Activated gamma-delta T cell (primary cell): ENCODE measurements at places on chromosomes 12 and 14.

GRCh38 chr12:120337730-120338129 lies 10.2 kb upstream of the PLA2G1B start:
- DNase-seq = no peak

DNA sequence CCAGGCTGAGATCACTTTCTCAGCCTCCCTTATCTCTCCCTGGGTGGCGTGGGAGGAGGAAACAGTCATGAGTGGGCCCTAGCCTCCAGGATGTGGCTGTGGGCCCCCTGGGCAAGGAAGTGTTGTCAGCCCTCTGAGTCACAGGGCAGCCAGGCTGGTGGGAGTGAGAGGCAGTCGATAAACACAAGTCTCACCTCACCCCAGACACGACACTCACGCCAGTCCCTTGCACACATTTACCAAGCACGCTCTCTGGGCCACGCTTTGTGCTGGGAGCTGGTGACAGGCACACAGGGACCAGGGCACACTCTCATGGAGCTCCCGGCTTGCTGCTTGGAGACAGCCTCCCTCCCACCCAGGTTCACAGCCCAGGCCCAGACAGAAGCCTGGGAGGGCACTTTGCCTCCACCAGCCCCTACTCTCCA lies 1.9 kb upstream of the KRT79 start:
- DNase-seq = no peak

DNA sequence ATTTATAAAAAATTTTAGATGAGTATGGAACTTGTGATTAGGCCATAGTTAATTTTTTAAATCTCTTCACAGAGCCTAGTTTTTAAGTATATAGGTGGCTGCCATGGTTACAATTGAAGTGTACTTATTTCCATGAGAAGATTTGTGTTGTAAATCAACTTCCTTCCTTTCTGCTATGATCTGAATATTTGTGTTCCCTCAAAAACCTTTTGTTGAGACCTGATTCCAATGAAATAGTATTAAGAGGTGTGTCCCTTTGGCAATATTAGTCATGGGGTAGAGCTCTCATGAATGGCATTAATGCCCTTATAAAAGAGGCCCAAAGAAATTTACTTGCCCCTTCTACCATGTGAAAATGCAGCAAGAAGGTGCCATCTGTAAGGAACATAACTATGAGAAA lies 28.8 kb downstream of the ETNK1 start:
- no peak for DNase-seq

GRCh38 chr14:94451091-94451771 lies 1.4 kb downstream of the SERPINA11 start:
- DNase-seq = no peak

- DNase-seq = no peak
Measured at GRCh38 chr12:116703214-116703795, 34.6 kb downstream of the SPRING1 start.

GRCh38 chr14:101456246-101457175 lies 104.8 kb upstream of the DIO3 start:
- no peak for DNase-seq

DNA sequence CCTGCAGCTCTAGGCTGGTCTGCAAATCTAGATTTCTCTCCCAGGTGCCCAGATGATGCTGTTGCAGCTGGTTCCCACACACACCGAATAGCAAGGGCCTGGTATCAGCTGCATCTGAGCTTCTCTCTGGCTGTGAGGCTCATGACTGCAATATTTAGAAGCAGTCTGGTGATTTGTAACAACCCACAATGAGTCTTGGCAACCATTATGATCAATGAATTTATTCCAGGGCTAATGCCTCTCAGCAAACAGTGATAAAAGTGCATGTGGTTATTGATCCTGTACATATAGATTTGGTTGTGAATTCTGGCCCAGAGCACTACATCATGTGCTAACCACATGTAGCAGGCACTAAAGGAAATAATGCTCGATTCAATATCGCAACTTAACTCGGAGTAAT lies 114.3 kb downstream of the ASCL4 start:
- DNase-seq = no peak

GRCh38 chr12:131370321-131370720 lies 340.6 kb upstream of the SFSWAP start:
- no peak for DNase-seq

- DNase-seq = no peak
Measured at GRCh38 chr12:132222096-132222807, 78.0 kb downstream of the NOC4L start.

DNA sequence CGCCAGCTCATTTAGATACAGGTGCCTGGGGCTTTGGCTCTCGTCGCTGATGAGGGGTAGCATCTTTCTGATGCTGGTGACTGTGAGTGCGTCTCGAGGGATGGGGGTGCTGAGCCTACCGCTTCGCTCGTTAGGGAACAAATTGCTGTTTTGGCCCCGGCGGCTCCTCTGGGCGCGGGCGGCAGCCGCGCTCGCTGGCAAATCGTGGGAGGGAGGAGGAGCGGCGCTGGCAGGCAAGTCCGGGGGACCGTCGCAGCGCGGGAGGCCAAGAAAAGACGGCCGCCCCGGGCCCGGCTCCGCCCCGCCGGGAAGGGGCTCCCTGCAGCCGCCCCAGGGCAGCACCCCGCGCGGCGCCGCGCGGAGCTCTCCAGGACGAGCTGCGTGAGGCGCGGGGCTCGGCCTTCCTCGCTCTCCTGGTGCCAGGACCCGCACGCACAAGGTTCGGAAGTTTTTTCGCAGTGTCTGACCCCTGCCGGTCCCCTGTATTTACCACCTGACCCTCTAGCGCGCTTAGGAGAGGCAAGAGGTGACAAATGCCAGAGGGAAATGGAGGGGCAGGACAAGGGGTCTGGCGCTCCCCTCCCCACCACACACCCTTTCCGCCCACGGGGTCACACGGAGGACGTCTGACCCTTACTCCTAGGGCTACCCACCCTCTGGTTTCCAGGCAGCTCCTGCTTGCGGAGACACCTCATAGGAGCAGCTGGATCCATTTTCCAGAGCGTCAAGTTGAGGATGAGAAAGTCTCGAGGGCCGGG lies 899 bp upstream of the KCNH3 start:
- no peak for DNase-seq

- DNase-seq = no peak
Measured at GRCh38 chr12:93047118-93047517, 118.0 kb upstream of the EEA1 start.

- DNase-seq = no peak
Measured at GRCh38 chr14:39320318-39320717, 86.6 kb downstream of the MIA2 start.

DNA sequence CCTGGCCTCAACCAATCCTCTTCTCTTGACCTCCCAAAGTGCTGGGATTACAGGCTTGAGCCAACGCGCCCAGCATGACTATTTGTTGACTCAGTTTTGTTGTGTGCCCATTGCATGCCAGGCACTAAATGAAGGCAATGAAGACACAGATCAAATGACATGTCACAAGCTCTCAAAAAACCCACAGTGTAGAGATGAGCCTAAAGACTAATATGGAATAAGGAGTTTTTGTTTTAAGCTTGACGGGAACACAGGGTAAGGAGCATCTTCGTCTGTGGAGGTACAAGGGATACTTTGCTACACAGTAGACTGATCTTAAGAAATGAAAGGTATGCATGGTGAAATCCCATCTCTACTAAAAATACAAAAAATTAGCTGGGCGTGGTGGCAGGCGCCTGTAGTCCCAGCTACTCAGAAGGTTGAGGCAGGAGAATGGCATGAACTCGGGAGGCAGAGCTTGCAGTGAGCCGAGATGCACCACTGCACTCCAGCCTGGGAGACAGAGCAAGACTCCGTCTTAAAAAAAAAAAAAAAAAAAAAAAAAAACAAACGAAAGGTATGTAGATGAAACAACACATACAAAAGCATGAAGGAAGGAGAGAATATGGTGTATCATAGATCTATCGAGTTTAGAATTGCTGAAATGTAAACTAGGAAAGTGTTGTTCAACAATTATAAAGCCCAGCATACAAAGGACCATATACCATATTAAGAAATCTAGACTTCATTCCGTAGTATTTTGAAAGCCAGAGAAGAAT lies 122.1 kb upstream of the PTPRB start:
- DNase-seq = no peak

- DNase-seq = no peak
Measured at GRCh38 chr12:2751686-2752085, 43.1 kb upstream of the FKBP4 start.

GRCh38 chr12:118055144-118055557 lies 5.8 kb downstream of the WSB2 start:
- DNase-seq = no peak

GRCh38 chr12:49776858-49777257 lies 35.5 kb downstream of the TMBIM6 start:
- DNase-seq = no peak

GRCh38 chr12:90174198-90174510 lies 465.5 kb upstream of the ATP2B1 start:
- DNase-seq = no peak

GRCh38 chr12:91819132-91819447 lies 326.6 kb downstream of the BTG1 start:
- no peak for DNase-seq

- DNase-seq = no peak
Measured at GRCh38 chr12:56877195-56878009, 56.8 kb downstream of the SDR9C7 start.

GRCh38 chr12:11765421-11765816 lies 115.9 kb downstream of the ETV6 start:
- DNase-seq = no peak

DNA sequence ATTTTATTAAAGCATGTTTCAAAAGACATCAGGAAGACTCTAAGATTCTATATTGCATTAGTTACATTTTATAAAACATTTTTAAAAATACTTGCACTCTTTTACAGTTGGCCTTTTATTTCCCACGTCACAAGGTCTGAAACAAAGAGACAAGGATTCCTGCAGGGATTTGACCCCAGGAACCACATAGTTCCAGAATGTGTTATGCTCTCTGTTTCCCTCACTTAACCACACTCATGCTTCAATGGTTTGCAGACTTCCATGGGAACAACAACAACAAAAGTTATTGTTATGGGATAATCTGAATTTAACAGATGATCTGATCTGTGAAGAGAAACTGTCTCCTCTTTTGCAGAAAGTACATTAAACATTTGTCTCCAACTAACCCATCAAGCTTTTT lies 104.3 kb upstream of the PPFIA2 start:
- DNase-seq = no peak

DNA sequence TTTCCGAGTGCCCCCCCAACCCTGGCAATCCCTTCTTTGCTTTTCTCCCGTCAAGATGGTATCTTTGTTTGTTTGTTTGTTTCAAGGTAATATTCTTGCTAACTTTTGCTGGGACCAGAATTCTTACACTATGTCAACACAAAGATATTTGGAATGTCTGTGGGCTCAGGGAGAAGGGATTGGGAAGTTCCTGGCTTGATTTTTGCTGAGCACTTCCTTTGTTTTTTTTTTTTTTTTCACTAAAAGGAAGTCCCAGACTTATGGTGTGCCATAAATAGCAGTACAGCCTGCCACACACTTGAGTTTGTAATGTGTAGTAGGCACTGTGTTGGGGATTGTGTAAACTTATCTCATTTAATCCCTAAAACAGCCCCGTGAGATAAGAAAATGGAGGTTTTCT lies 11.2 kb upstream of the RNU6-7 start:
- DNase-seq = no peak

- DNase-seq = no peak
Measured at GRCh38 chr14:93902619-93903307, 24.4 kb upstream of the FAM181A start.

DNA sequence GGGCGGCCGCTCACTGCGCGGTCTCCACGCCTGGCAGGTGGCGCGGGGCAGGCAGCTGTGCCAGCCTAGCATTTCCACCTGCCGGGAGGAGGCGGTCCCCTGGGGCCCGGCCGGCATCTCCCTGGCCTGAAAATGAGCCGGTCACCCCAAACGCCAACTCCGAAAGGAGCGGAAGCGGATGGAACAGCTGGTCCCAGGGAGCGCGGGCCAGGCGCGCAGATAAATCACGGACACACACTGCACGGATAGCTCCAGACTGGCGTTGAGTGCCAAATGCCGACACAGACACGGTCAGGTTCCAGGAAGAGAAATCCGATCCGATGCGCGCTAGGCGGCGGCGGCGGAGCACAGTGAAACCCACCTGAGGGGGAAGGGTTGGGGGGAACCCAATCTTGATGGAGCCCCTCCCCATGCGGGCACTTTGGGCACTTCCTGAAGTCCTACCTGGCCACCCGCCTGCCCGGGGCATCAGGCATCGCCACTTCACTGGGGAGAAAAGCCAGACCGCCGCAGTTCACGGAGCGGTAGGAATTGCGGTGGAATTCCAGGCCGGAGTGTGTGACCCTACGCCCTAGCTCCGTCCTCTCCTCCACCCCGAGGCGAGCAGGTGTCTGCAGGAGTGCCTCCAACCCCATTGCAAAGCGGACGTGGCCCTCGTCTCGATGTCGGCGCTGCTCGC lies 624 bp upstream of the PLEKHD1 start:
- DNase-seq = no peak

GRCh38 chr12:78457938-78458337 lies 406.6 kb upstream of the SYT1 start:
- no peak for DNase-seq

- DNase-seq = no peak
Measured at GRCh38 chr12:32104572-32105355, 1.9 kb upstream of the BICD1 start.

DNA sequence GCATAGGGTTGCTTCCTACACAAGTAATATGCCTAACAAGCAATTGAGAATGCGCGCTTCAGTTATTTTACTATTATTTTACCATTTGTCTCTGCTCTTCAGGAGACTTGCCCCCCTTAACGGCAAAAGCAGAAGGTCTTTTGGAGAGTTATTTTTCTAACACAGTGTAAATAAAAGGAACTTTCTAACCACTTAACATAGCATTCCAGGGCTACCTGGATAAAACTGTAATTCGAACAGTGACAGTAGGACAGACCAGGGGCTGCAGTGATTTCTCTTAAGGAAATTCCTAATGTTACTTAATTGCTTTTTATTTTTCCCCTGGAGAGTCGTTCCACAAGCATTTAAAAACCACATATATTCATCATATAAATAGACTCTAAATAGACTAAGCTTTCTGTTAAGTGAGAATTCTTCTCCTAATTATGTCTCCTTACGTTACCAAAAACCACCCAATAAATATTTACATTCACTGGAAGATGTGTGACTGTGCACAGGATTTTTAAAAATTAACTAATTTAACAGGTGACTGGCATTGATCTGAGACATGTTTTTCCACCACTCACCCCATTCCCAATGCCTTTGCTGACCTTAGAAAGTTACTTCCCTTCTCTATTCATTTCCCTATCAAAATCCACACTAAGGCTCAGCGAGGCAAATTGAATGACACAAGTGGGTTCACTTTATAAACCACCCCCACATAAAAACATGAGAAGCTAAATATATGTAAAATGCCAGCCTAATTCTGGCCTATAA lies 72.4 kb downstream of the RNF34 start:
- no peak for DNase-seq

- no peak for DNase-seq
Measured at GRCh38 chr14:50272498-50272897, 39.5 kb downstream of the L2HGDH start.

- no peak for DNase-seq
Measured at GRCh38 chr12:116610971-116611541, 51.9 kb downstream of the MAP1LC3B2 start.

- no peak for DNase-seq
Measured at GRCh38 chr12:26017484-26018211, 59.2 kb downstream of the RASSF8 start.

- DNase-seq = no peak
Measured at GRCh38 chr12:89909753-89910152, 201.1 kb upstream of the ATP2B1 start.

GRCh38 chr12:124022161-124022560 lies 49.1 kb downstream of the ZNF664 start:
- no peak for DNase-seq
